NCI-H446 (cell line): ENCODE measurements at places on chromosomes 16 and 17.

DNA sequence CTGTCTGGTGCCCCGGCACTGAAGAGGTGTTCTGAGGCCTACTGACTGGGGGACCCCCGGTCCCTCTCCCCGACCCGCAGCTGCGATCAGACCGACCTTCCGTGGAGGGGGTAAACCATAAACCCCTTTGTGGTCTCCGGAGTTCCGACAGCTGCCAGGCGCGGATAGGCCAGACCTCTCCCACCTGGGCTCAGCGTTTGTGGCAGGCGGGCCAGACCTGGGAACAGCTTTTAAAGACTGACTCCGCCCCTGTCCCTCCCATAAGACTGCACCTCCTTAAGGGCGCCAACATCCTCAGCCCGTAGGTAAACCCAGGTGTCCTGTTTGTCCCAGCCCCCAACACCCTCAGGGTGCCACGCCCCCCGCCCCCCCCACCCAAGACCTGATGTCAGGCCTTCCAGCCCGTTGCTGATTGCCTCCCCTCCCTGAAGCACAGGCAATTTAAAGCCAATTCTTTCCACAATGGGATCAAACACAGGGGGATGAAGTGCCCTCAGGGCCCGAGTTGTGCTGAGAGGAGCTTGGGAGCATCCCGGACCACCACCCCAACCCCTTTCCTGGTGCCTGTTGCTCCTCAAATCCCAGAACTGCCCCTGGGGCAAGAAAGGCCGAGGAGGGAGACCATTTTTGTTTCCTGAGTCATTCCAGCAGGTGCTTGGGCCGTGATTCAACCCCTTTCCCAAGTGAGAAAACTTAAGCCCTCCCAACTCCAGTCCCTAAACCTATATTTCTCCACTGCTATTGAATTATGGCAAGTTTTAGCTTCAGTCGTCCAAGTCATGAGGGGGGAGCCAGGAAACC is at the start of gene SOX15:
Gene SOX15, minus strand, starts transcription at position 204 of the 801 bp plus-strand sequence. CDS start 418 bp downstream, outside the sequence.
- no peak for DNase-seq

DNA sequence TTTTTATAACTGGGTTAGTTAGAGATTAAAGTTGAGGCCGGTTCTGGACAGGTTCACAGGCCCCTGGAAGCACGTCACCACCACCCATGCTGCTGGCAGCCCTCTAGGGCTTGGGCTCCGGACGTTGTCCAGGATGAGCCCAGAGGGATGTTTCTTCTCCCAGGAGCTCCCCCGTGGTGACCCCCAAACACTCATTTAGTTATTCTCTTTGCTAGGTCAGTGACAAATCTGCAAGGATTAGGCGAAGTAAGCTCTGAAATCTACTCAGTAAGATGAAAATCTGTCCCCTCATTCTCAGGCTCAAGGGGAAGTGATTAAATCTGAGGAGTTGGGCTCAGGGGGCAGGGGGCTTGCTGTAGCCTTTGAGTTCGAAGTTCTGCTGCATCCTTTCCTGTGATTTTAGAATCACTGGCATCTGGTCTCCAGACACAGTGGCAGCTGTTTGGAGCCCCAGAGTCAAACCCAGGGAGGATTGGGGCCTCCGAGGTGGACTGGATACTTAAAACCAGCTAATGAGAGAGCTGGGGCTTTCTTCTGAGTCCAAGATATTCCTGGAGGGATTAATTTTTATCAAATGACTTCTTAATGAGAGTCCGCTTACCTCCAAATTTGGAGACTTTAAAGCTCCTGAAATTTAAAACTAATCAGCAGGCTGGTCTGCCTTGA is 49.2 kb upstream of the HS3ST2 start:
- DNase-seq: no peak

GRCh38 chr17:74244548-74244947 is 29.5 kb upstream of the DNAI2 start:
- DNase-seq: no peak

- no peak for DNase-seq
Measured at GRCh38 chr16:57038166-57038565, 48.8 kb downstream of the NLRC5 start.

DNA sequence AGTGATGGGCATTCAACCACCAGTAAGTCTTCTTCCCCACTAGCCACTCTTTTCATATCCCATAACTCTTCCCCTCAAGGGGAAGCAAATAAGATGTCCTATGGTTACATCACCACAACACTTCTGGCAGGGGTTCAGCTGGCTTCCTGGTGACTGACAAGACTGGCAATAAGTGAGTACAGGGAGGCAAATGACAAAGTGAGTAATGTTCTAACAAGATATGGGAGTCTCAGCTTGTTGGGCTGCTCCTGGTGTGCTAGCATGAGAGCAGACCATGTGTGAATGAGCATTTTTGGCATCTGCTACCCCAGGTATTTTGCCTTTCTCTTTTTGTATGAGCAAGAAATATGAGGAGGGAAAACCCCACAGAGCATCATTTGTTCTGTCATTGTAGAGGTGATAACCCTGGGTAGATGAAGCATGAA is 9.9 kb downstream of the TMIGD1 start:
- peak; percentile 79 for DNase-seq

DNA sequence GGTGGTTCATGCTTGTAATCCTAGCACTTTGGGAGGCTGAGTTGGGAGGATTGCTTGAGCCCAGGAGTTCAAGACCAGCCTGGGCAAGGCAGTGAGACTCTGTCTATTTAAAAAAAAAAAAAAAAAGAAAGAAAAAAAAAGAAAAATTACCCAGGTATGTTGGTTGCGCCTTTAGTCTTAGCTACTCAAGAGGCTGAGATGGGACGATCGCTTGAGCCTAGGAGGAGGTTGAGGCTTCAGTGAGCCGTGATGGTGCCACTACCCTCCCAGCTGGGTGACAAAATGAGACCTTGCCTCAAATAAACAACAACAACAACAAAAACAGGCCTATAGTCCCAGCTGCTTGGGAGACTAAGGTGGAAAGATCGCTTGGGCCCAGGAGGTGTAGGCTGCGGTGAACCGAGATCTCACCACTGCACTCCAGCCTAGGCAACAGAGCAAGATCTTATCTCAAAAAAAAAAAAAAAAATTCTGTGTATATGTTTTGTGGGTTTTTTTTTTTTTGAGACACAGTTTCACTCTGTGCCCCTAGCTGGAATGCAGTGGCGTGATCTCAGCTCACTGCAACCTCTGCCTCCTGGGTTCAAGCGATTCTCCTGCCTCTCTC is 12.5 kb upstream of the ANKRD40CL start:
- no peak for DNase-seq

- no peak for DNase-seq
Measured at GRCh38 chr16:1134776-1135458, 18.0 kb upstream of the CACNA1H start.

DNA sequence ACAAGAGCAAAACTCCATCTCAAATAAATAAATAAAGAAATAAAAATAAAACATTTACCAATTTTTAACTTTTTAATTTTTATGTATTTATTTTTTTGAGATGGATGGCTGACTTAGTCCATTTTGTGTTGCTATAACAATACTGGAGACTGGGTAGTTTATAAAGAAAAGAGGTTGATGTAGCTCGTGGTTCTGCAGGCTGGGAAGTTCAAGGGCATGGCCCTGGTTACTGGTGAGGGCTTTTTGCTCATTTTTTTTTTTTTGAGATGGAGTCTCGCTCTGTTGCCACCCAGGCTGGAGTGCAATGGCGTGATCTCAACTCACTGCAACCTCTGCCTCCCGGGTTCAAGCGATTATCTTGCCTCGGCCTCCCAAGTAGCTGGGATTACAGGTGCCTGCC is 14.2 kb upstream of the FOXK2 start:
- DNase-seq: no peak

DNA sequence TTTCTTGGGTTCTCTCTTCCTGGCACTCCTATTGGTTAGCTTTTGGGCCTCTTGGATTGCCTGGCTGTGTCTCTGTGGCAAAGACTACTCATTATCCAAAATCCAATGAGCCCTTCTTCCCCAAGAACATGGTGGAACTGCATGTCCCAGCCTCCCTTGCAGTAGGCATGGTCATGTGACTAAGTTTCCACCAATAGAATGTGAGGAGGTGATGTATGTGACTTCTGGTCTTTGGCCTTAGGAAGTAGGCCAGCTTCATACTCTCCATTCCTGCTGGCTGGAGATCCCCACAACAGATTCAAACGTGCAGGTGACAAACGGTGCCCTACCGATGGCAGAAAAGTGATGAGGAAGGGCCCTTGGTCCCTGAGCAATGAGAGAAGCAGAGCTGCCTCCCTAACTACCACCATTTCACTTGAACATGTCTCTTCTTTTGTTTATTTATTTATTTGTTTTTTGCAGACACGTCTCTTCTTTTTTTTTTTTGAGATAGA is 17.3 kb upstream of the SPN start:
- no peak for DNase-seq

DNA sequence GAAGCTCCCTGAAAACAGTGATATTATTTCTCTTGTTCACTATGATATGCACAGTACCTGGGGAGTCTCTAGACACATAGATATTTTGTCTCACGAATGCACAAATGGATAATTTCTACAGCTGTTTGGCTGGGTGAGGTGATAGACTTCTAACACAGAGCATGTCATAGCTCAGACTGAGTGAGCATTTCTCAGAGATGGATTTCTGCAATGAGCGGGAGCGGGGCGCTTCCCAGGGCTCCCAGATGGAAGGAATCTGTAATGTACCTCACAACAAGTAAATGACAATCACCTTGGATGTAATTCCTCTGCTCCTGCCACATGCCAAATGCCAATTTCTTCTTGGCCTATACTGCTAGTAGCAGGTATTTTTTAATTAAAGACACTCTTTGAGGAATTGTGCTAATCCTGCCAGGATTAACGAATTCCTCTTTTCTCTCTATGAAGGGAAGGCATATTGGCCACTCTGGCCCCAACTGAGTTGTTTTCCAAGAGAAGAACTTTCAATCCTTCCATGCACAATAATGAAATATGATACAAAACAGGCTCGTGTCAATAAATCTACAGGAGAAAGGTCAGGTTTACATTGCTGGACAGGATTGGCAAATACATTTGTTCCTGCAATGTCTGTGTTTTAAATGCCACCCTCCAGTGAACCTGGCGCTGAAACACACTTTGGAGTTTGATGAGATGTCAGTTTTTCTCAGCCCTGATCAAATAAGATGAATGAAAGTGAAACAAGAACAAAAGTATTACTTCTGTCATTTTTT is 185.3 kb downstream of the CBLN1 start:
- DNase-seq: no peak

DNA sequence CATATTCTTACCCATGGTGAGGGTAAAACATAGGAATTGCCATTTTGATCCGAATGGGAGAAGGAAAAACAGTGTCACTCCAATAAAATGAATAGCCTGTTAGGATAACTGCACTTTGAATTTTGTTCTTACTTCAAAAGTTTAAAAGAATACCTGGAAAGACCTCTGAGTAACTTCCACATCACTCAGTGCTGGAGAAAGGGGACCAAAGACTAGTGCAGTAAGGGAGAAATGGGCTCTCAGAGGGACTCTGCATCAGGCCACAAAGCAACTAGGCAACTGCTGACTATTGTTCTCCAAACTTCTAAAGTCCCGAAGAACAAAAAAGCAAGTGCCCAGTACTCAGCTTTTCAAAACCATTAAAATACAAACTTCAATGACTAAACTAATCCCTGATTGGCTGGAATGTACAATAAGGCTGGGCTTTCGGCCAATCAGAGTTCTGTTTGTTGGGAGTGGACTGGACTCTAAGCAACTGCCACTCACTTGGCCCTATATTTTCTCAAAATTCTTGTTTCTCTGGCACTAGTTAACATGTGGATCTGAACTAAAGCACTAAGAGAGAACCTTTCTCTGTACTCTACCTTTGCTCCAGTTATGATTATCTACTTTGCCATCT is 6.2 kb downstream of the DNAJC7 start:
- DNase-seq: no peak

DNA sequence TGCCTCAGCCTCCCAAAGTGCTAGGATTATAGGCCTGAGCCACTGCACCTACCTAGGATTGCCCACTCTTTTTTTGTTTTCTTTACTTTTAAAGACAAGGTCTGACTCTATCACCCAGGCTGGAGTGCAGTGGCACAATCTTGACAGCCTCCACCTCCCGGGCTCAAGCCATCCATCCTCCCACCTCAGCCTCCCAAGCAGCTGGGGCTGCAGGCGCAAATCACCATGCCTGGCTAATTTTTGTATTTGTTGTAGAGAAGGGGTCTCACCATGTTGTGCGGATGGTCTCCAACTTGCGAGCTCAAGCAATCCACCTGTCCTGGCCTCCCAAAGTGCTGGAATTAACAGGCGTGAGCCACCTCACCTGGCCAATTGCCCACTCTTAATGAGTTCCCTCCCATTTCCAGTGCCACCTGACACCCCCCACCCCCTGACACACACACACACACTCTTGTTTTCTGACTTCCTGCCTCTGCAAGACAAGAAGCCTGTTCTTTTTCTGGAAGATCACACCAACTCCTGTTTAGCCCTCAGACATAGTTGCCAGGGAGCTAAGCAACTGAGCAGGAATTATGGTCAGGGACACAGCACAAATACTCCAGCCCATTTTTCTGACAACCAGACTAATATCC is 2.6 kb downstream of the OVCA2 start:
- DNase-seq: no peak

DNA sequence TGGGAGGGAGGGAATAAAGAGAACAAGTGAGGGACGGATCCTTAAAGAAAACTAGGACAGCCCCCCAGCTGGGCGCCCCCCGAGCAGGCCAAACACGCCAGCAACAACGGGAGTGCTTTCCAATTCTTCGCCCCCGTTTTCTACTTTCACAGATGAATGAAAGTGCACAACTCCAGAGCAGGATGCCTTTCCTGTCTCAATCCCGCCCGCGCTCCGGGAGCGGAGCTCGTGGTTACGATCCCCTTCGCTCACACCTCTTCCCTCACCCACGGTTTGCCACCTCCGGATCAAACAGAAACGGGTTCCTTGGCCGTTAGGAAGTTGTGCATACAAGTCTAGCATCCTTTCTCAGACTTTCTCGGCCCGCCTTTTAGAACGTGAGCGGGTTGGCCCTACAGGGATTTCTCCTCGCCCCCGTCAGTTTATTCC is 680 bp downstream of the SKA2 start:
- DNase-seq: no peak

GRCh38 chr17:41486809-41487530 is 2.7 kb downstream of the KRT36 start:
- DNase-seq: no peak

GRCh38 chr17:17975436-17975835 is 2.8 kb downstream of the DRC3 start:
- DNase-seq: no peak

- no peak for DNase-seq
Measured at GRCh38 chr16:52578829-52579498, 32.0 kb upstream of the TOX3 start.

DNA sequence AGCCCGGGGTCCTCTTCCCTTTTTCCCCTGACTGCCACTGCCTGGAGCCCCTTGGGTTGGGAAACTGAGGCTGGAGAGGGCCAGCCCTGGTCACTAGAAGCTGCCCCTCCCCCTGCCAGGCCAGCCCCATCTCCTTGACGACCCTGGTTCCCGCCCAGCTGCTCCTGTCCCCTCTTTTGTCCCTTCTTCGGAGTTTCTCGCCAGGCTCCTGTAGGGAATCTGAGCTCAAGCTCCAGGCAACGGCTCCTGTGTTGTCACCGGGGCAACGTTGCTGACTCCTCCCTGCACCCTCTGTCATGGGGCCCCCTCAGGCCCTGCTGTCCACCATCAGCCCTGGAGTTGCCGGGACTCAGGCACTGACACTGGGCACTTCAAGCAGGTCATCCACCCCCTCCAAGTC is 5.7 kb downstream of the LLGL1 start:
- no peak for DNase-seq
